Astrocyte of the spinal cord (primary cell): ENCODE measurements at places on chromosomes 16 and 17.

DNA sequence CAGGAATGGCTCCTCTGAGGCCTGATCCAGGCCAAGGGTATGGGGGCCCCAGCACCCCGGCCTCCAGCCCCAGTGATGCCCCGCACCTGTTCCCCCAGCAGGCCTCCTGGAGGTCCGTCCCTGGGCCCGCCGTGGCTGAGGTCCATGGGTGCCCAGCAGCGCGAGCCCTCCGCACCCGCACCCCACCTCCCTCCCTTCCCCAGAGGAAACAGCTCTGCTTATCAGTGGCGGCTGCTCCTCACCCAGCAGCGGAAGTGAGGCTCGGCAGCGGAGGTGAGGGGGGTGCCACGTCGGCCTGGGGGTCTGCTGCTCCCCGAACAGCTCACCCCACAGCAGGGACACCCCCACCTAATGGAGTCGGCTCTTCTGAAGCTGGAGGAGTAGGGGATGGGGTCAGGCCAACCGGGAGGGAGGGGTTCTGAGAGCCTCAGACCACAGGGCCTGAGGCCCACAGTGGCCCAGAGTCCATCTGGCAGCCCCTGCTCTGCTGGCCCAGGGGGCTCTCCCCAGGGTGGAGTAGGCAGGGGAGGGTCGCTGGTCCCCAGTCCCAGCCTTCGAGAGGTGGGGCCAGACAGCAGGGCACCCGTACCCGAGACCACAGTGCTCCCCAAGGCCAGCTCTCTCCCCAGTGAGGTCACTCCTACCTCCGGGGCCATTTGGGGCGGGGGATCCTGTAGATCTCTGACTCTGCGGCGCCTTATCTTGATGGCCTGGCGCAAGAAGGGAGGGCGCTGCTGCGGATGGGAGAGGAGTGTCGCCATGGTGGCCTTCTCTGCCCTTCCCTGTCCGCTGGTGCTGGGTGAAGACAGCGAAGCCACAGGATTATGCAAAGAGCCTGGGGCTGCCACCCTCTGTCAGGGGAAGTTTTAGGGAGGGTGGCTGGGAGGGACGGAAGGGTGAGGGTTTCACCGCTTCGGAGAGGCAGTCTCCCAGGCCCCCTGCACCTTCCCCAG is at the start of gene UNC13D:
Gene UNC13D, minus strand, starts transcription at position 828 of the 953 bp plus-strand sequence. Its CDS starts 67 bp downstream, at position 761.
- DNase-seq, result no peak

- no peak for DNase-seq
Observed at GRCh38 chr17:181245-182049, at the start of gene DOC2B. DOC2B (minus strand) TSS chr17:181650; CDS start chr17:181479, 171 bp downstream.

GRCh38 chr17:20934288-20934687 is 108.5 kb downstream of the USP22 start:
- DNase-seq, result peak; percentile 13

DNA sequence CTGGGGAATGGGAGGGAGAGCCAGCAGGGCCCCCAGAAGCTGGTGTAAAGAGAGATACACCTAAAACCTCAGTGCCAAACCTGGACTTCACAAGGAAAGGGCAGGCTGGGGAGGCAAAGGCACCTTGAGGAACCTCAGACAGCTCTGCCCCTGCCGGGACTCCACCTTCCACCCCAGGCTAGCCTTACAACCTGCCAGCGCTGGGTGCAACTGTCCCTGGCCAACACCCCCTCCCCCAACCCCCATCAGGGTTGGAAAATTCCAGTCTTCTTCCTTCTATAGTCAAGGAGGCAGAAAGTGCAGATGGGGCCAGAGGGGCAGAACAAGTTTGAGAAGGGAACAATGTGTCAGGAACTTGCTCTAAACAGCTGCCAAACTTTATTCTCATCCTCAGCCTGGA is 2.2 kb downstream of the YBX2 start:
- DNase-seq, result no peak

GRCh38 chr17:5800131-5800530 is 215.8 kb upstream of the NLRP1 start:
- DNase-seq, result no peak

- no peak for DNase-seq
Observed at GRCh38 chr16:82260212-82260795, 90.3 kb upstream of the MPHOSPH6 start.
